ENCODE measurements at places on chromosomes 3 and 15.
A peak's percentile ranks its signal among the peaks of the same experiment; 100 is the strongest.

DNA sequence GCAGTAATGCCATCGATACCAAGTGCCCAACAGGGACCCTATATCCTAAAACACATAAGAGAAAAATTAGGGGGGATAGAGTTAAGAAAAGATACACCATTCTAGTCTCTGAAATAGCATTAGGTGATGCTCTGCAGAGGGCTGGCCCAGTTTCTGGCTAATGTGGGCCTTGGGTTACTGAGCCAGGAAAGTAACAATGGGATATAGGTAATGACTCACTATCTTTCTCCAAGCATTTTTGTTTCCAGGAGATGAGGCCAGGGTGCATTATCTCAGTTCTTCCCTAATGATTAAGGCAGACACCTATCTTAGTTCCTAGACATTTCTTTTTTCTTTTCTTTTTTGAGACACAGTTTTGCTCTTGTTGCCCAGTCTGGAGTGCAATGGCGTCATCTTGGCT, 50.0 kb downstream of the PRKAR2A start:
- DNase-seq = no peak

GRCh38 chr3:77125966-77126365, 86.1 kb downstream of the ROBO2 start:
- no peak for DNase-seq

- no peak for DNase-seq
Measured at GRCh38 chr15:67839499-67839928, 331 bp downstream of the RNU6-1 start.

DNA sequence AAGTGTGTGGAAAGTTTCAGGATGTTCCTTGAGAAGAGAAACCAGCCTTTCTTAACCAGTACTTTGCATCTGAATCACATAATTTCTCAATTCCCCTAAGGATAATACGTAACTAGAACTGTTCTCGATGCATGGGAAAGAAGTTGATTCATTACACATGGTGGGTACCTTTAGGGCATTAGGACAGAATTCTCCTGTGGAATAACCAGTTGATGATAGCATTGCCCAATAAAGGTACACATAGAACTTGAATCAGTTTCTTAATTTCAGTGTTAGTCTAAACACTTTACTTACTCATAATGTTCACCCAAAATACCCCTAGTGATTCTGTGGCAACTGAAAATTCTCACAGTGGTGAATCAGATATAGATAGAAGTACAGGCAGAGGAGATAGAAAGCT, 1030.9 kb downstream of the ROBO1 start:
- DNase-seq = no peak

DNA sequence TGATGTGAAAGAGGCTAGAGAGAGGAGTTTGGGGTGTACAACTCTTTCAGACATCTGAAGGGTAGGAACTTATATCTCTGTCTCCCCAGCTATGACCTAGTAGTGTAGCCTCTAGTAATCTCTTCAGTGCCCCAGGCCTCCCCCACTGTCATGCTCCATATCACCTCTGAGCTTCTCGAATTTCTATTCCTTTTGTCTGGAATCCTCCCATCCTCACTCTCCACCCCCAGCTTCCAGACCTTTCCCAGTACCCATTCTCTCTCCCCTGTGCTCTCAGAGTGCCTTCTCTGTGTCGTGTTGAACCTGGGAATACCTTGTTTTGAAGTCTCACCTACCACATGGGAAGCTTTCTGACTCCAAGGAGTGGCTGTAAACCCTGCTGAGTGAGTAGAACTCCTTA, 3.6 kb upstream of the RBPMS2 start:
- DNase-seq = no peak

DNA sequence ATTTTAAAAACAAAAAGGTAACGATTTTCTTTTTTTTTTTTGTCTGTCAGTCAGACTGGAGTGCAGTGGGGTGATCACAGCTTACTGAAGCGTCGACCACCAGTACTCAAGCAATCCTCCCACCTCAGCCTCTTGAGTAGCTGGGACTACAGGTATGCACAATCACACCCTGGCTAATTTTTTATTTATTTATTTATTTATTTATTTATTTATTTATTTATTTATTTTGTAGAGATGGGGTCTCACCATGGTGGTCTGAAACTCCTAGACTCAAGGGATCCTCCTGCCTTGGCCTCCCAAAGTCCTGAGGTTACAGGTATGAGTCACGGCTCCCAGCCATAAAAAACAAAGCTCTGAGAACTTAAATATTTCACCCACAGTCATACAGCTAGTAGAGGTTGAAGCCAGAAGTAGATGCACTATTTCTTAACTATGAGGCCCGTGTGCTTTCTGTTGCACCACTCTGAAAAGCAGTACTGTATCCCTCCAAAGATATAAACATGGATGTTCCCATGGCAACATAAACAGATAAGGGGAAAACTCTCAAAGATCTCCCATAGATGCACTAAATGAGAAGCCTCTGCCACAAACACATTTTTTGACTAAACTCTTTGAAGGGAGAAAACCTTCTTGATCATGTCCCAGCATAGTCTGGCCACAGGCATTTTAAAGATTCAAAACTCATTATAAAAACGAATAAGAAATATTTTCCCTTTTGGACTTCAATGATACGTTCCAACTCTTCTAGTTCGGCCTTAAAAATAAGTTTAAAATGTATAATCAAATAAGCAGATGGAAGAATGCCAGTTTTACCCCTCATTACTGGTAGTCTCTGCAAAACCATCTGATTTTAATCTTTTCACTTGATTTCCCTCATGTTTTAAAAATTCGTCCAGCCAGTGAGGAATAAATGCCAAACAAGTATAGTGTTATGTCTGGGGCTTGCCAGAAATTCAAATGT, 162.3 kb upstream of the ARHGEF26 start:
- no peak for DNase-seq

DNA sequence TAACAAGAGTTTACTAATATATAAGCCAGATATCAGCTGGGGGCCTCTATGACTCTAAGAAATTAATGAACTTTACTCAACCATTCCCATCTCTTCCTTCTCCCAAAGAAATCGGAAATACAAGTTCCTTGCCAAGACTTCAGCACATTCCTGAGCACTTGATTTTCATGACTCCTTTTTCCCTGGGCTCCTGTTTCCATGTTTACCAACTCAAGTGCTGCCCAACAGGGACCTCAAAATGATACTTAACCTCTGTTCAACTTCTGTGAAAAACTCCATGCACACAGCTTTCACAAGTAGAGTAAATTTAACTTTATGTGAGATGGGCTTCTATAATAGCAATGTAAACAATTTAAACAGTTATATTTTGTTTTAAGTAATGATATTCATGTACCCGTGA, 315.8 kb upstream of the CDIN1 start:
- no peak for DNase-seq

DNA sequence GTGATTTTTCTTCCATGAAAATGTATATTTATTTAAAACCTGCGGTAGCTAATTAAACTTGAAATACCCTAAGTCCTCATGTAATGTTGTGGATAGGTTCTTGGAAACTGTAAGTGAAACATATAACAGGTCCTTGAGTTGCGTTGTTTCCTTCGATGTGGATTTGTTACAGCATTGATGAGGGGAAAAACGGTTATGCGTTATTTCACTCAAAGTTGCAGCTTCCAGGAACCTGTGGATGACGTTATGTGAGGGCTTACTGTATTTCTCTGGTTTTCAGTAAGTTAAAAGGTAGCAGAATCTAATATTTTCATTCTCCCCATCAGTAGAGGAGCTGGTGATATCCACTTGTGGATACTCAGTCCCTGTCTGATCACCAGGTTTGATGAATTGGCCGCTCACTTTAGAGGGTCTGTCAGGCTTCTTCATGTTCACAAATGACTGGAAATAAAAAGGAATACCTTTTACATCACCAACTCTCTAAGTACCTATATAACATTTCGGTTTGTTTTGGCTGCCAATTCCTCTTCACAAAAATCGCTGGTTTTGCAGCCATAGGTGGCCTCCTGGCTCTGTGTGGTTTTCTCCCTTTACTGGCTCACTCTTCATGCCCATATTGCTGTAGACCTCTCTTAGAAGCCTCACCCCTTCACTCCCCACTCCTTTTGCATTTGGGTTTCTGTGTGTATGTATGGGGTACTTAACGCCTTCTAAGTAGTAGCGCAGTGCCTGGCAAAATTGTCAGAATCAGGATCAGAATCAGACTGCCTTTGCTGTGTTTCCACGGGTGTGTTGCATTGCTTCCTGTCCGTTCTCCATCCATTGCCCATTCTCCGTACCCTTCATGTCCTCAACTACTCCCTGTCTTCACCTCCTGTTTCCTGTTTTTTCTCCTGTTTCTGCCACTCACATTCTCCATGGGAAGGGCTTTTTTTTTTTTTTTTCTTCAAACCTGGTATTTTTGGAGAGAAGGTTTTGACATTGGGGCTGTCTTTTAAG, 112.6 kb downstream of the FNDC3B start:
- DNase-seq = no peak

- DNase-seq = peak; percentile 22
Measured at GRCh38 chr3:50320853-50321335, 1.7 kb downstream of the HYAL2 start.

- DNase-seq = no peak
Measured at GRCh38 chr3:194536871-194537637, 50.3 kb upstream of the ATP13A3 start.

GRCh38 chr3:139664958-139665357, 12.8 kb downstream of the NMNAT3 start:
- DNase-seq = no peak

DNA sequence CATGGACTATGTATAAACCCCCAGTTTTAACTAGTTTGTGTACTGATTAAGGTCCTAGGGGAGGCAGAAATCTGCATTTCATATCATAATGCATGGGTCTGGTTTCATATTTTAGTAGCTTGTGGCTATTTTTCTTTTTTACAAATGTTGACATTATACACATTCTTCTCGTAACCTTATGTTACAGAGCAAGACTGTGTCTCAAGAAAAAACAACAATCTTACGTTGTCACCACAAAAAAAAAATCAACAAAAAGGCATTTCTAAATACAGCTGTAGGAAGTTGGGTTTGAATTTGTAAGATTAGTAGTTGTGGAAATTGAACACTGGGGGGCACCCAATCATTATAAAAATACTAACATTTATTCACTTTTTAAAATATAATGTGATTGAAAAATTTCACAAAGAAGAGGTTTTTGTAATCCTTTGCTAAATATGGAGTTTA, 17.9 kb downstream of the SERP1 start:
- DNase-seq = no peak

DNA sequence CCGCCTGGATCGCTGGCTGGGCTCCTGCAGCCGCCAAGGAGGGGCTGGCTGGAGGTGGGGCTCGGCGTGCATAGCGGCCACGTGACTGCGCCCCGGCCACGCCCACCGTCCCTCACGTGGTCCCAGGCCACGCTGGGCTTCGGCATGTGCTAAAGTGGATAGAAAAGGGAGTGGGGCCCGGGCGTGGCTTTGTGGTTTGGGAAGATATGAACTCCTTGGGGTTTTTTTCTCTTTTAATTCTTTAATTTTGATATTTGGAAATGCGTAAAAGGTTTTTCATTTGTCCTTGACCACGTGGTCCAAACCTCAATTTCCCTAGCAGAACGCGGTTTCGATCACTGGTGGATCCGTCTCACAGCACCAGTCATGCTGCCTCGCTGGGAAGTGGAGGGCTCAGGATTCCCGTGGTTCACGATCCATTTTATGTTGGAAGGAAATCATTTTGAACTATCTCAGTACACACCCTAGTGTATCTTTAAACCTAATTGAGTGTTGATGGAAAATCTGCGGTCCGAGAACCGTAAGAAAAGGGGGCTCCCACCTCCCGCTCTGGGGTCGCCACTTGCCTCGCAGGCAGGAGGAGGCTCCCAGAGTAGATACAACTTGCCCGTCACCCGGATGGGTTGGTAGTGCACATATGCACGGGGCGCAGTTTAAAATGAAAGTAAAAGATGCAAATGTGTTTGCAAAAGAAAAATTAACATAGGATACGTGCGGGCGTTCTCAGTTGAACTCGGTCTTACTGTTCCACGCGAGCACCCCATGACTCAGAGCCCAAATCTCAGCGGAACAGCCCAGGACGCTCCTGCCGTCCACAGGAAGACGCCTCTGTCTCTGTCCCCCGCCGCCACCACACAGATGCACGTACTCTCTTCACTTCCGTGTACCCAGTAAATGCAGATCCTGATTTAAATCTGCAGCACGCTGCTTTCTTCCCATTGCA, 141.9 kb downstream of the PGPEP1L start:
- DNase-seq = peak; percentile 34

- DNase-seq = no peak
Measured at GRCh38 chr15:100601163-100601562, 821 bp downstream of the LINS1 start.

DNA sequence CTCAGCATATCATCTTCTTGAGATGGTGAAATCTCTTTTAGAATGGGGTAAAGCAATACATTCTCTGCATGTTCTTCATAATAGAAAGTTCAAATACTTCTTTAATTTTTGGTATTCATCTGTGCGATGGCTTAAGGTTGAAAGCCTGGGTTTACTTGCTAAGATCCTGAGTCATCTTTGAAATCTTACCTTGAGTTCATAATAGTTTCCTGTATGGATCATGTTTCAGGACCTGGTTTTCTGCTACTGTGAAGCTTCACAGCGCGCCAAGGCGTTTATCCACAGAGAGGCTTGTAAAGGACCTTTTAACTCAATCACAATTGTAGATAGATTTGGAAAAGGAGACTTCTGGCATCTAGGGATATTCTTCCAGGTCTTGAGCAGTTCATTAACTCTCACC, 39.0 kb downstream of the MED12L start:
- DNase-seq = no peak

GRCh38 chr15:56537881-56538280, 72.9 kb upstream of the MNS1 start:
- peak; percentile 2 for DNase-seq

Data from stimulated activated CD8-positive, alpha-beta memory T cell treated with anti-CD3 and anti-CD28 coated beads, Interleukin-15, amount 100 ng/mL, for 1 hour (primary cell).